ENCODE measurements at places on chromosomes 4 and X.
A peak's percentile ranks its signal among the peaks of the same experiment; 100 is the strongest.

DNA sequence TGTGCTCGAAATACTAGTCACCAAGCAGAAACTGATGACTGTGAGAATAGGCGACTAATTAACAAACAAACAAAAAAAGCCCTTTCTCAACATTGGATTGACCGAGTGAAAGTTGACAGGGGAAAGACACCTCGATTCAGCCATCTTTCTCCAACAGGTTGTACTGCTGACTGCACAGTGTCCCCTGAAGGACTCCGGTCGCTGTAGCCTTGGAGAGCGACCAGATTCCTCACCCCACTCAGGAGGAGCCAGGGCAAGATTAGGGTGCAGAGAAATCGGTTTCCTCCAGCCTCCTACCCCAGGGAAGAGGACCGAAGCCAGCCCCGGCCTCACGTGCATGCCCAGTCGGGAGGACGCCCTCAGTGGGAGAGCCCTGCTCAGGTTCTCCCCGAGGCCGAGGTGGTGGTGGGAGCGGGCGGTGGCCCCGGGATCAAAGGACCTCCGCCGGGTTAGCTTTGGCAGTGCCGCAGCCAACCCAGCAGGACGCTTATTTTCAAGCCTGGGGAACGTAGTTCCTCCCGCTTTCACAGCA is 1.1 kb upstream of the RAP1GDS1 start:
- DNase-seq, result peak; percentile 5

GRCh38 chrX:149205081-149205480 is 300.0 kb downstream of the IDS start:
- no peak for DNase-seq

DNA sequence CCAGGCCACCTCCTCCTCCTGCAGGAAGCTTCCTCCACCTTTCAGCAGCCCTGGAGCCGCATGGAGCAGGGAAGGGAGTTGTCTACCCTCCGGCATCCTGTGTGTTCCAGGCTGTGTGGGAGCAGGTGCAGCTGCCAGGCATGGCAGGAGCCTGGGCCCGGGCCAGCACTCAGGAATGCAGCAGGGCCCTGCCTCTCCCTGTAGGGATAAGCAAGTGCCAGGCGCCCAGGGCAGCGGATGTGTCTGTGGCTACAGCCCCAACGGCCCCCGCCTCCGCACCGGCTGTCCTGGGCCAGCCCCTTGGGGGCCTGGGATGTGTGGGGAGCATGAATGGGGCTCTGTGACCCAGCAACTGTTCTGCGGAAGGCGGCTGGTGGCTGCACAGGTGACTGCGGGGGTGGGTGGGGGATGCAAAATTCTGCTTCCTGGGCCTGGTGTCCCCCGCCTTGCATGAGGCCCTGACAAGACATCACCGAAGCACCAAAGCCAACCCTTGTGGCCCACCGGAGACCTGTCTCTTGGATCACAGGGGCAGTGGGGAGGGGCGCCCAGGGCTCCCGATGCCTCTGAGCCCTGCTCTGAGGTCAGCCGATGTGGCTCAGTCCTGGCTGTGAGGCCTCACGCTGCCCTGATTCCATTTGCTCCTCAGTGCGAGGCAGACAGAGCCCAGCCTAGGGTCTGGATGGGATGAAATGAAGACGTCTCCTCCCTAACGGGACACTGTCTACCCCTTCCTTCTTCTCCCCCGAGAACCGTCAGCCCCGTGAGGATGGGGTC is 1.4 kb upstream of the DOK7 start:
- DNase-seq, result no peak

DNA sequence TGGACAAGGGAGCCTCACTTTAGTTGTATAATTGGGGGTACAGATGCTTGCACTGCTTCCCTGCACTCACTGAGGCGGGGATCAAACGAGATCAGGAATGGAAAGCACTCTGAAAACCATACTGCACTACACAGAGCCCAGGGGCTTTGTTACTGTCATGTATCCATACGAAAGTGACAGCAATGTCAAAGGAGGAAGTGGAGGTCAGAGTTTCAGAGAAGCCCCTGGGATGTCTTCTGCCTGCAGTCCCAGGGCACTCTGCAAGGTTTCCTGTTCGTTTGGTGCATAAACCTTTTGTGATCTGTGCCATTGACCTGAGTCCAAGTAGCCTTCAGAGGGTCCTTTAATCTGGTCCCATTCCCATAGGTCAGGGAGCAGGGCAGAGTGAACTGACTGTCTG is 31.2 kb downstream of the RNF175 start:
- DNase-seq, result no peak

GRCh38 chr4:61251129-61251528 is 51.0 kb downstream of the ADGRL3 start:
- DNase-seq, result no peak

GRCh38 chrX:20743046-20743445 is 476.3 kb upstream of the RPS6KA3 start:
- DNase-seq, result no peak

- DNase-seq, result no peak
Measured at GRCh38 chrX:110046971-110047370, 44.1 kb downstream of the TMEM164 start.

- no peak for DNase-seq
Measured at GRCh38 chrX:139862208-139862607, 70.6 kb downstream of the ATP11C start.

DNA sequence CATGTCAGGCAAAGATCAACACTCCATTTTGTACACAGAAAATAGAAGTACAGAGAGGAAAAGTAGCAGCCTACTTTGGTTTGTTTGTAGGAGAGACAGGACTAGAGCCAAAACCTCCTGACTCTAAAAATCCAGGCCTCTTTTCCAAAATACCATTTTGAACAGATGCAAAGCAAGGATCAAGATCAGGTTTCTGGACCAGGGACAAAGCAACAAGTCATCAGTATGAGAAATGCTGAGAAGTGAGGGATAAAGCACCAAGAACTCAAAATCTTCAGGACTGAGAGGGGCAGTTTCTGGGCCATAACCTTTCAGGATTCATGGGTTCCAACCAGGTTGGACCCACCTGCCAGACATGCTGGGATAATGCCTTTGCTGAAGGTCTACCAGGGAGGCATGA is 36.6 kb upstream of the MBTPS2 start:
- DNase-seq, result no peak

DNA sequence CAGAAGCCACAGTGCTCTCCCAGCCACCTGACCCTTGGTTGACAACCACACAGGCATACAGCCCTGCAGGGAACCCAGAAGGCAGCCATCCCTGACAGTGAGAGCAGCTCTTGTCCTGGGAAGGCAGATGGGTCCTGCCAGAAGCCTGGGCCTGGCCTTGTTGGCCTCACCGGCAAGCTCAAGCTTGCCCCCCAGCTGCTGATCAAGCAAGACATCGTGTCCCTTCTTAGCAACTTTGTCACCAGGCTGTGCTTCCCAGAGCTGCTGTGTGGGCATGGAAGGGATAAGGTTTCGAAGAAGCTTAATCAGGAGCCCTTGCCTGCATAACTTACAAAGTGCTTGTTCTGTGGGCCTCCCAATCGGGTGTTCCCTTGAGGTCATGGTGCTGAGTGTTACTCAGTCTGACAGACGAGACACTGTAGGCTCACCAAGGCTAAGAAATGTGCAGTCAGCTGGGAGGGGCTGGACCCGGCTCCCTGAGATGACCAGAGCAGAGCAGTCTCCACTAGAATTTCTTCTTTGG is 6.8 kb upstream of the ABLIM2 start:
- no peak for DNase-seq

GRCh38 chr4:11153171-11153750 is 275.4 kb downstream of the HS3ST1 start:
- DNase-seq, result no peak

- no peak for DNase-seq
Measured at GRCh38 chrX:45811326-45811725, 610.6 kb upstream of the DIPK2B start.

Measured in activated T-helper 1 cell treated with Interleukin-2 at 50 U/mL for 16 hours (primary cell).